H1 (cell line): ENCODE measurements at places on chromosomes 3 and 15. TPM values are rescaled to one million over a fixed set of nuclear protein-coding genes. Genes with fewer than 3 reads are reported as not detected.

Gene SERPINI2
- 0.25 and 0.26 TPM in 2 replicates for total RNA-seq

Gene GP5
- 0.10 and 0.13 TPM in 2 replicates for total RNA-seq

Gene TBC1D23
- total RNA-seq, result 24.7 and 29.3 TPM in 2 replicates

Gene ARPIN
- 3.1 and 3.9 TPM in 2 replicates for total RNA-seq

Gene MAGI1
- total RNA-seq, result 77.9 and 78.0 TPM in 2 replicates

Gene LRTM1
- not detected in 2 replicates for total RNA-seq

- no peak overlapping the region for H3K4me3 ChIP-seq
- no peak overlapping the region for H3K27ac ChIP-seq
- H3K36me3 ChIP-seq, result no peaks in the 10 kb centered on the region
- peaks cover 21% of the 10 kb centered on the region for H3K4me1 ChIP-seq
- no peaks in the 10 kb centered on the region for H3K27me3 ChIP-seq
These were observed 63.8 kb downstream of the CHSY1 start for GRCh38 chr15:101187820-101188636.

- H3K4me3 ChIP-seq, result no peak overlapping the region
- peaks cover 37% of the 10 kb centered on the region for H3K4me1 ChIP-seq
- no peak overlapping the region for H3K27ac ChIP-seq
- no peaks in the 10 kb centered on the region for H3K27me3 ChIP-seq
- H3K36me3 ChIP-seq, result no peaks in the 10 kb centered on the region
- no peak for DNase-seq
These were observed 5.0 kb upstream of the HES1 start for GRCh38 chr3:194130807-194131589.

GRCh38 chr3:123877965-123878364, 6.2 kb downstream of the MYLK start:
- no peaks in the 10 kb centered on the region for H3K36me3 ChIP-seq
- H3K27me3 ChIP-seq, result 0 out of 2 replicates have a peak, but pooled peaks cover 2% of the 10 kb centered on the region
- DNase-seq, result no peak
- no peaks in the 10 kb centered on the region; the same call in none of the 2 replicates for H3K4me1 ChIP-seq

- H3K36me3 ChIP-seq, result peaks cover 4% of the 10 kb centered on the region
- no peak overlapping the region for H3K27ac ChIP-seq
- no peaks in the 10 kb centered on the region for H3K27me3 ChIP-seq
- H3K4me3 ChIP-seq, result no peak overlapping the region
- DNase-seq, result no peak
These were observed 51.1 kb downstream of the SYNM start for GRCh38 chr15:99155961-99156443.

DNA sequence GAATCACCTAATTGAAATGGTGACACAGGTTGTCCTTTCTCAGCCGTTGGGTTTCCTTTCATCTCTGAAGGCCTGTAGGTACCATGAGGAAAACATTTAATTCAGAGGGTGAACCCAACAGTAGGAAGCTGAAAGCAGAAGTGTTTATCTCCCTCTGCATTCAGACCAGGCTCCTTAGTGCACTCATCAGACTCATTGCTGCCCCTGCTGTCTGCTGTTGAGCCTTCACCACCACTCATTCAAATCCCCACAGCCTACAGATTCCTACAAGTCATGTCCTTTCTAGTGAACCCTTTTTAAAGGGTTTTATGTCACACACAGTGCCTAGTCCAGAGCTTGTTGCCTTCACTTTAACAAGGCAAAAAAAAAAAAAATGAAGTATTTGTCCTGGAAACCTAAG, 13.4 kb downstream of the WDR48 start:
- H3K27ac ChIP-seq, result no peak overlapping the region
- DNase-seq, result peak; percentile 33
- H3K27me3 ChIP-seq, result no peaks in the 10 kb centered on the region
- no peak overlapping the region for H3K4me3 ChIP-seq
- no peaks in the 10 kb centered on the region for H3K4me1 ChIP-seq

DNA sequence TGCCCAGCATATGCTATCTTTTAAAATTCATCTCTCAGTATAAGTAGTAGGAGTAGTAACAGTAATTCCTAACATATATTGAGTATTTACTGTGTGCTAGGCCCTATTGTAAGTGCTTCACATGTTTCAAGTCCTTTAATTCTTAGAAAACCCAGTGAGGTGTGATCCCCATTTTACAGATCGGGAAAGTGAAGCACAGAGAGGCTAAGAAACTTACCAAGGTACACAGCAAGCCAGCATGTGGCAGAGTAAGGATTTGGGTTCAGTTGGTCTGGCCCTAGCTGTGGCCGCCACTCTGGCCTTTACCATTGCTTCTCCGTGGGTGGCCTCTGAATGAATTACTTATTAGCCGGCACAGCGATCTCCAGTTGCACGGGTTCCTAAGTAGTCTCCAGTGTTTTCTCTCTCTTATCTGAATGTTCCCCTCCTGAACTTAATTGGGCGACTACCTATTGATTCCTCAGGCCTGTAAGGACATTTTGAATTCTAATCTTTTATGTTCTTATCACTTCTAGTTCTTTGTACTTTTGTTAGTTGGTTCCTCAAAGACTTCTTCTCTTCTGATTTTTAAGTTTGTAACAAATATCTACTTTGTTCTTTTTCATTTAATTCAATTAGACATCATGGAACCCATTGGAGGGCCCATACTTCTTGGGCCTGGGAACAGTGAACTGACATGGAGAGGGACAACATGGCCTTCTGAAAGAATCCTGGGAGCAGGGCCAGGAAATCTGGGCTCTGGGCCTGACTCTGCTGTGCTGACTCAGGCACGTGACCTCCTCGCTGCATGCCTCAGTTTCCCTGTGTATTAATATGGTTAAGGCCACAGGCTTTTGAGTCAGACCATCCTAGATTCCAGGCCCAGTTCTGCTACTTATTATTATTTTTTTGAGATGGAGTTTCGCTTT, 11.6 kb downstream of the CLCN2 start:
- no peak overlapping the region for H3K4me3 ChIP-seq
- H3K4me1 ChIP-seq, result peaks cover 7% of the 10 kb centered on the region
- H3K36me3 ChIP-seq, result peaks cover 18% of the 10 kb centered on the region
- no peak overlapping the region for H3K27ac ChIP-seq
- no peaks in the 10 kb centered on the region for H3K27me3 ChIP-seq
- DNase-seq, result no peak

DNA sequence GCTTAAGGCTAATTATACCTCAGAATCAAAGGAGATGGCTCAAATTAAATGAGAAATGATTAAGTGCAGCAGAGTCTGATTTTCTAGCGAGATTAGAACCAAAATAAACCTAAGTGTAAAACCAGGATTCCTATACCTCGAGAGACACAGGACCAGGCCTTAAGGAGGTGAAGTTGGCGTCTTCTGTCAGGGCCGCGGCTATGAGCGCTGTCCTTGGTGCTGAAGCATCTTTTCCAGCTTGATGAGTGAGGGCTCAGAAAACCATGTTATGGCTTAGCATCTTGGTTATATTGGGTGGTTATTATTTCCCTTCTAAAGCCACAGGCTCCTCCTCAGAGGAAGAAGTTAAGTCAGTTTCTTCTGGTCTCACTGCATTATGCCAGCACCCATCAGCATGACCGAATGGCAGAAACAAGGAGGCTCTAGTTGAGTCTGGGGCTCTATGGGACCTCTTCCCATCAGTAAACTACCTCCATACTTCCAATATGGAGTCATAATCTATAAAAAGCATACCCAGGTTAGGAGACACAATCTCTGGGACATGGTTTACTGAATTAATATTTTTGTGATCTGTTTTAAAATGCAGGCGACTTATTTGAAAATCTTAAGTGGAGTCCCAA, 120.1 kb upstream of the NMNAT3 start:
- peak; percentile 70 for DNase-seq
- no peaks in the 10 kb centered on the region for H3K27me3 ChIP-seq
- H3K4me1 ChIP-seq, result no peaks in the 10 kb centered on the region
- no peak overlapping the region for H3K27ac ChIP-seq
- H3K4me3 ChIP-seq, result no peak overlapping the region
- no peaks in the 10 kb centered on the region for H3K36me3 ChIP-seq

GRCh38 chr3:97895216-97895615, 73.4 kb downstream of the CRYBG3 start:
- H3K27me3 ChIP-seq, result no peaks in the 10 kb centered on the region
- no peaks in the 10 kb centered on the region; the same call in 1 of the 2 replicates for H3K36me3 ChIP-seq
- 0 out of 2 replicates have a peak, but pooled peaks cover 4% of the 10 kb centered on the region for H3K4me1 ChIP-seq
- DNase-seq, result no peak
- no peak overlapping the region for H3K4me3 ChIP-seq
- no peak overlapping the region for H3K27ac ChIP-seq

GRCh38 chr3:111758642-111759041, 100.4 kb upstream of the PHLDB2 start:
- H3K4me3 ChIP-seq, result no peak overlapping the region
- H3K27me3 ChIP-seq, result no peaks in the 10 kb centered on the region
- no peaks in the 10 kb centered on the region for H3K4me1 ChIP-seq
- H3K36me3 ChIP-seq, result no peaks in the 10 kb centered on the region
- H3K27ac ChIP-seq, result no peak overlapping the region
- no peak for DNase-seq

DNA sequence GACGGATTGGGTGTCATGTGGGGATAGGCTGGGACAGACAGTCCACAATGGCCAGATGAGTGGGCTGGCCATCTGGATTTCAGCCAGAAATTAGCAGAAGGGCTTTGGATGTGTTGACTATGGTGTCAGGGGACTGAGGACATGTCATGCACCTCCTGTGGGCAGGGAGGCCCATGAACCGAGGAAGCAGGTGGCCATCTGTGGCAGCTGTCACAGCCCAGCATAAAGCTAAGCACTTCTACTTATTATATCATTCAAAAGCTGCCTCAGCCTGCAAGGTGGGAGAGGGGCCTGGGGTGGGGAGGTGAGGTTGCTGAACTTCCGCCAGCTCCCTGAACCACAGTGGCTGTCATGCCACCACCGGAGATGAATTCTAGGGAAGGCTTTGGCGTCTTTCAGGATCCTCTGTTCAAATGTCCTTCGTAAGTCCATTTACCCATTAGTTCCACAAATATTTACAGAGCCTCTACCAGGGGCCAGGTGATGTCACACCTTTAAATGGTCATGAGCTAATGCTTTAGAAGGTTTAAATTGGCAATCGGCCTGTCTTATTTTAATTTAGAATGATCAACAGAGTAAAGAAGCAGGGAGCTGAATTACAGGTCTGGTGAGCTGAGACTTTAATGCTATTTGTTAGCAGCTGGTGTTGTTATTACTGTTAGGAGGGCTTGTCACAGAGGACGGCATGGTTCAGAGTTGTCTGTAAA, 23.6 kb upstream of the CAV3 start:
- DNase-seq, result no peak
- H3K36me3 ChIP-seq, result no peaks in the 10 kb centered on the region
- no peak overlapping the region for H3K4me3 ChIP-seq
- H3K4me1 ChIP-seq, result no peaks in the 10 kb centered on the region
- H3K27me3 ChIP-seq, result peaks cover 63% of the 10 kb centered on the region
- no peak overlapping the region for H3K27ac ChIP-seq
